ENCODE measurements at places on chromosomes 3 and 15.

DNA sequence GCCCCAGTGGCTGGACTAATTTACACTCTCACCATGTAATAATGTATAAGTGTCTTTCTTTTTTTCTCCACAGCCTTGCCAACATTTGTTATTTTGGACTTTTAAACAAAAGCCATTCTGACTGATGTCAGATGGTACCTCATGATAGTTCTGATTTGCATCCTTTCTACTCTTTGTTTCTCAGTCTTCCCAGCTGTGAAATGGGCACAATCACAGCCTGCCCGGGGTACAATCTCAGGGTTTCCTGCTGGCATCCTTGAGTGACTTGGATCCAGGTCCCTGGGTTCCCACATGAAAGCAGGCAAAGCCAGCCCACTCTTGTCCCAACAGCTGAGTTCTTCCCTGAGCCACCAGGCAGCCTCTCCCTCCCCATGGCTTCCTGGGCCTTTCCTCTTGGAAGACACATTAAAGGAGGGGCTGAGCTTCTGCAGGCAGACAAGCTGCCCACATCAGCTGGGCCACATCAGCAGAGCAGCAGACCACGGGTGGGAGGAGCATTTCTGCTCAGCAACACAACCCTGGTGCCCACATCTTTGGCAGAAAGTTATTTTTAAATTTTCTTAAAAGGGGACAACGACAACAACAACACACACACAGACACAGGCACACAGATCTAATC, 82.0 kb downstream of the MYLK start:
- no peak for DNase-seq

DNA sequence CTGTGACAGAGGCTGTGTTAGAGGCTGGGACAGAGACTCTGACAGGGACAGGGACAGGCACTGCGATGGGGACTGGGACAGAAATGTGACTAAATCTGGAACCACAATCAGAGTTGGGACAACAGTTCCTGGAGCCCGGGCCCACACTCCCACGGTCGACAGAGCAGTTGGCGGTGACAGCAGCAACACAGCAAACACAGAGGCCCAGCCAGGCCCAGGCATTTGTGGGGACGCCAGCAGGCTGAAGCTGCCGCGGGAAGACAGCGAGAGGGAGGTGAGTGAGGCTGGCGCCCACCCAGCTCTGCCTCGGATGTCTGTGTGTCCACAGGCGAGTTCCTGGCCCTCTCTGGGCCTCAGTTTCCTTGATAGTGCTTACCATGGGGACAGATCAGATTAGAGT, 9.3 kb upstream of the HCN4 start:
- DNase-seq: no peak

- no peak for DNase-seq
Observed at GRCh38 chr3:101529816-101530685, 17.0 kb upstream of the SENP7 start.

DNA sequence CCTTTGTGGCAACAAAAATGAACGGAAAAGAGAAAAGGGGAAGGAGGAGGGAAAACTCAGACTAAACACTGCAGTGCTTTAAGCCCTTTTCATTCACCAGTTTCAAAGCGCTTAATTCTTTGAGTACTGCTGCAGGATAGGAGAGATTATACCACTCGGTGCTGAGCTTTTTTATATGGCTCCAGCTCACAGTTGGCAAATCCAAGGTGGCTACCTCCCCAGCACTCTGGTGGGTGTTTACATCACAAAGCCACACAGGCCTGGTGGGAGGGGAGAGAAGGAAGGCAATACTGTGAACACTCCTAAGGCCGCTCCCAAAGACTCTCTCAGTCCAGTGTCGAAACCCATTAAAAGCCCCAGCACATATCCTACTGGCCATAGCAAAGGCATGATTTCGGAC, 191.4 kb downstream of the STT3B start:
- DNase-seq: no peak

DNA sequence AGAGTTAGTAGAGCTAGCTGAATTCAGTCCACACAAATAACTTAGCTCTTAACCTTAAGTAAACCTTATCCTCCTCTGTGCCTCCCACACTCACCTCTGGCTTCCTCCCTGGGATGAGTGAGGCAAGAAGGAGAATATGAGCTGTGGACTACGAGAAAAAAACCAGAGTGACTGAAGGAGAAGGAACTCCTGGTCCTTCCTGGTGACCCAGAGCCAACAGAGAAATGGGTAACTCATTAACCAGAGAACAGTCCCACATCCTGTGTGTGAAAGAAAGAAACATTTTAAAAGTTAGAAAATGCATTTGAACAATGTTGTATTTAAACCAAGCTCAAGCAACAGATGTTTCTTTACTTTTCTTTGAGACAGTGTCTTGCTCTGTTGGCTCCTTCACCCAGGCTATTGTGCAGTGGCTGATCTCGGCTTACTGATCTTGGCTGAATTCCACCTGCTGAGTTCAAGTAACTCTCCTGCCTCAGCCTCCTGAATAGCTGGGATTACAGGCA, 27.5 kb upstream of the FAM81A start:
- no peak for DNase-seq

GRCh38 chr3:12516873-12517272, 28.4 kb downstream of the MKRN2OS start:
- DNase-seq: no peak

GRCh38 chr3:173556546-173556945, 159.0 kb downstream of the NLGN1 start:
- DNase-seq: no peak

DNA sequence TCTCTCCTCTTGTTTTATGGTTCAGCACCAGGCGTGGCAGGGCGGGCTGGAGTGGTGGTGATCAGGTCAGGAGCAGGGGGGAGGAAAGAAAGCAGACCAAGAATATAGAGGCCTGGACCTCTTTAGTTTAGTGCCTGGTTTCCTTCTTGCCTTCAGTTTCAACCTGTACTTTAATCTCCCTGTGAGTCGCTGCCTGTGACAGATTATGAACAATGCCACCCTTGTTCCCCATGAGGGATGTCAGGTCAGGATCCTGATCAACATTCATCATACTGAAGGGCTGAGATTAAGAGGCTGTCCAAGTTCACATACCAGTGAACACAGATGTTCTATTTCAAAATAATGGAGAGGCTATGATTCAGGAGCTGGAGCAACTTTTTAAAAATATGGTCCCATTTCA, 11.4 kb downstream of the ENTPD3 start:
- no peak for DNase-seq

DNA sequence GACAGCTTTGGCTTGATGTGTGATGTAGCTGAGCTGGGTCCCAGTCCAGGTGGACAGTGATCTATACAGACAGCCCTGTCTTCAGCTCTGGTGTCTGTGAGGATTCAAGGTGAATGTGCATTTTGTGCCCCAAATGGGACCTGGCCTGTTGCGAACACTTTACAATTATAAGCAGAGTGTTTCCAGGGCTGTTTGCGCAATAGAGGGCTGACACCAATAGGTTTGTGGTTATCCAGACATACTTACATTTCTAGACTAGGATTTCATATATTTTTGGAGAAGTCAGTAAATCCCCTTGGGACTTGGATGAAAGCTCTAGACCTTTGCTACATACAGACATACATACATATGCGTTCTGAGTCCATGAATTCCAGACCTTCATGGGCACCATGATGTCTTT, 4.2 kb upstream of the TATDN2 start:
- DNase-seq: no peak

- DNase-seq: no peak
Observed at GRCh38 chr3:150145659-150146058, 175.0 kb upstream of the PFN2 start.

DNA sequence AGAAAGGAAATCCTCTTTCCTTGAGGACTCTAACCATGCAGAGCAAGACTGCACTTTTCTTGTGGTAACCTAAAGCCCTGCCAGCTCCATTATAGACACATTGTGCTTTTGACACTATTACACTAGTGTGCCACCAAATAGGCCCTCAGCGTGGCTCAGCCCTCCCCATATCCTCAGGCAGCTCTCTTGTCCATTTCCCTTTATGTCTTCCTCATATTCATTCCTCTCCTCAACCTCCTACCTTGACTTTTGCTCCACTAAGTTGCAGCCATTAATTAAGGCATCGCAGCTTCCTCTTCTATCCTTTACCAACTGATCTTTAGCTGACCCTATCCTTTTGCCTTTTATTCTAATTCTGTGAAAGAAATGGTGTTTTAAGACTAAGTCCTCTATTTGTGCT, 3.7 kb downstream of the ATG7 start:
- no peak for DNase-seq

DNA sequence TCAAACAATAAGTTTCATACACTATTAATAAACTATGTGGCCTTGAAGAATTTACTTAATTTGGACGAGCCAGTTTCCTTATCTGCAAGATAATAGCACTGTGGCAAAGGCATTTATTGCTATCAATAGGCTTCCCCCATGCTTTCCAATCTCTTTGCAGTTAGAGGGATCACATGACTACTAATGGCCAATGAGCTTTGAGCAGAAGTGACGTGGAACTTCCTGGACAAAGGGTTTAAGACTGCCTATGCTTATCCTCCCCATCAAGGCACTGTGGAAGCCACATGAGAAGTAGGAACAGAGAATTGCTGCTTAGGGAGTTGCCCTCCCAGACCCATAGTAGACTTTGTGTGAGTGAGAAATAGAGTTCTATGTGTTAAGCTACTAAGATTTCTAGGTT, 16.7 kb upstream of the ZMAT3 start:
- DNase-seq: no peak

- no peak for DNase-seq
Observed at GRCh38 chr3:161558236-161558635, 61.6 kb downstream of the OTOL1 start.

GRCh38 chr3:134328147-134328591, 46.1 kb downstream of the AMOTL2 start:
- DNase-seq: no peak

- DNase-seq: no peak
Observed at GRCh38 chr3:69871868-69872267, 127.7 kb upstream of the SAMMSON start.

DNA sequence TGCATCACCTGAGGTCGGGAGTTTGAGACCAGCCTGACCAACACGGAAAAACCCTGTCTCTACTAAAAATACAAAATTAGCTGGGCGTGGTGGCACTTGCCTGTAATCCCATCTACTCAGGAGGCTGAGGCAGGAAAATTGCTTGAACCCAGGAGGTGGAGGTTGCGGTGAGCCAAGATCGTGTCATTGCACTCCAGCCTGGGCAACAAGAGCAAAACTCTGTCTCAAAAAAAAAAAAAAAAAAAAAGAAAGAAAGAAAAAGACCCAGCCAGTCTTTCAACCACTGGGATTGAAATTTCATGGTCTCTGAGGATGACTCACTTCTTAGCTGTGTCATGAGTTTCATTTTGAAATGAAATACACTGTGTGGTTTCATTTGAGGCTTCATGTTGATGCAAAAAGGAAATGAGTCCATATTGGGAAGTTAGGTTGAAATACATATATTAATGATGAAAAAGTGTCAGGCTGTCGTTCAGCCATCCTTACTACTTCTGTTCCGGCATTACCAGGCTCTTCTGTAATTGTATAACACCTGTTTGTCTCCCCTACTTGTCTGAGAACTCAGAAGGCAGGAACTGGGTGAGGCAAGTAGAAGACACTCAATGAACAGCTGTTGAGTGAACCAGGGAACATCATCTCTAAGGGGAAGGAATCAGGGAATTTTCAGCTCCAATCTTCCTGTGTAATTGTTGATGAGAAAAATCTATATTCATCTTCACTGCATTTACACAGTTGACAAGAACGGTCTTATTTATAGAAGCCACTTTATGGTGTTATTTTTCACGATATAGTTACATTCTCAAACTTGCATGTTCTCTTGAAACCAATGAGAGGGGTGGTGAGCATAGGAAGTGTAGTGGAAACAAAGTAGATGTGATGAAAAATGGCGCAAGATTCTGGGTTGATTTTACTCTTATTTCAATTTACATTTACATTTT, 87.4 kb downstream of the NFKBIZ start:
- DNase-seq: peak; percentile 8
